Stimulated activated CD8-positive, alpha-beta memory T cell treated with anti-CD3 and anti-CD28 coated beads, Interleukin-4, amount 100 ng/mL, for 24 hours (primary cell): ENCODE measurements at places on chromosomes 2 and 18.

DNA sequence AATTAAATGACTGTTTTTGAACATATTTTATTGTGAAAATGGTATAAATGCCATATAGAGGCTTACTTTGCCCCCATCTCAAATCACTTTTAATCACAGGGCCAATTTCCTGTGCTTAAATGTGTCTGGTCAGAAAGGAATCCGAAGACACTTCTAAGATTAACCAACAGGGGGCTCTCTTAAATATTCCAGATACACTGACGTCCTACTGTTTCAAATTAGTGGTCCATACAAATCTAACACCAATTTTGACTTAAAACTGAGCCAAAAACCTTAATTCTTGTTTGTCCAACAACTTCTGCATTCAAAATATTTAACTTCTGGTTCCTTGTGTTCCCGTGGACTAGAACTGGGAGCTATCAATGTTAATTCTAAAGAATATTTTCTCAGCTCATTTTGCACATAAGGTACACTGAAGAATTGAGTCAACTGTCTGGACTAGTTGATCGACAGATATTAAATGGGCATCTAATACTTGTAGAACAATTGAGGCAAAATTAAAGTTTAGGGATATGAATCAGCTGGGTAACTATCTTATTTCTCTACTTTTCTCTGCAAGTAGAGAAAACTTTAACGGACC is 557.5 kb downstream of the ARHGAP15 start:
- no peak for DNase-seq

- DNase-seq, result no peak
Measured at GRCh38 chr18:26397019-26397418, 151.3 kb downstream of the KCTD1 start.

DNA sequence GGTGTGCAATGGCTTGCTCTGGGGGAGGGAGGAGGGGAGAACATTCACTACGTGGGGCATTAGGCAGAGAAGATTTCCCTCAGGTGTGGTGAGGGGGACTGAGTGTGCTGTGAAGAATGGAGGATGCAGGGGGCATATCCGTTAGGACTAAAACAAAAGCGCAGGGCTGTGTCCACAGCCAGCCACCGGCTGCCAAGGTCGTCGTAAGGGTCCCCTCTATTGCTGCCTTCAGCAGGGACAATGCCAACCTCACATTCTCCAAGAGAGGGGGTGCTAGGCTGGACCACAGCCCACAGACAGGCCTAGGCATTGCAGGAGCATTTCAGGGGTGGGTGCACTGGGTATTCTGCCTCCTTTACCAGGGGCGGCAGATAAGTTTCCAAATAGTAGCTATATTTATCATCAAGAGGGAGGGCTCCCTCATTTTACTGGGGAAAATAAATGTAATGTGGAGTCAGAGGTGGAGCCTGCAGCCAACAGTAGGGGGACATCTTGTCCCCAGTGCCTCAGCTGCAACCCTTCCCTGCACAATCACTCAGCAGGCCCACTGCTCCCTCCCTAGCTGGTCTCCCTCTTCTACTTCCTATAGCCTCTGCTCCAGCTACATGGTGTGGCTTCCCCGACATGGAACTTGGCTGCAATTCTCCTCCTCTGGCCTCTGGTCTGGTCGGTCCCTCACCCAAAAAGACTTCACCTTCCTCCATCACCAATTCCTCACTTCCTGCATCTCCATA is 74.9 kb upstream of the OTOF start:
- DNase-seq, result no peak

DNA sequence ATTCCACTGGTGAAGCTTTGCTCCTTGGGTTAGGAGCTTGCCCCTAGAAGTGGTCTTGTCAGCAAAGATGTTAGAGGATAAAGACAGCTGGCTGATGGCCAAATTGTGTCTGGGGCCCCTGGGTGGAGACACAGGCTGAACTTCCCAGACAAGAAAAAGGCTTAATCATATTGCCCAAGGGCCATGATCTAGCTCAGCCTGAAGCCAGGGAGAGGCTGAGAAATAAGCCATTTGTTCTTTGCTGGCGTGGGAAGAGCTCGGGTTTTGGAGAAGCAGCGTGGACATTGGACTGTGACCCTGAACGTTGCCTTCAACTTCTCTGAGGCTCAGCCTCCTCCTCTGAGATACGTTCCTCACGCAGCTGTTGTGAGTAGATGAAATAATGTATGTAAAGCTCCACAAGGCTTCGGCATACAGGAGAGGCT is 153.0 kb downstream of the ZFP36L2 start:
- no peak for DNase-seq

- DNase-seq, result no peak
Measured at GRCh38 chr18:48022531-48023329, 92.3 kb upstream of the SMAD2 start.

DNA sequence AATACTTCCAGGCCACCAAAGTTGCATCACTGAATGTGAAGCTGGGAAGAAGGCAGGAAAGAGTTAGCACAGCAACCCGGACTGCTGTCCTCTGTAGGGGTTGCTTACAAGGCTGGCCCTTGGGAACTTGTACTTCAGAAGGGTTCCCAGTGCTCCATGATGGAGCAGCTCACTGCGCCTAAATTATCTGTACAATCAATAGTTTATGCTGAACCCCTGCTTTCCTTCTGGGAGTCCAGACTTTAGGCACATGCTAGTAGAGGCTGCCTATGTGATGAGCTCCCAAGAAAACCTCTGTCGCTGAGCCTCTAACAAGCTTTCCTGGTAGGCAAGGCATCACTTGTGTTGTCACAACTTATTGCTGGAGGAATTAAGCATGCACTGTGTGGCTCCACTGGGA is 34.3 kb downstream of the XDH start:
- no peak for DNase-seq

DNA sequence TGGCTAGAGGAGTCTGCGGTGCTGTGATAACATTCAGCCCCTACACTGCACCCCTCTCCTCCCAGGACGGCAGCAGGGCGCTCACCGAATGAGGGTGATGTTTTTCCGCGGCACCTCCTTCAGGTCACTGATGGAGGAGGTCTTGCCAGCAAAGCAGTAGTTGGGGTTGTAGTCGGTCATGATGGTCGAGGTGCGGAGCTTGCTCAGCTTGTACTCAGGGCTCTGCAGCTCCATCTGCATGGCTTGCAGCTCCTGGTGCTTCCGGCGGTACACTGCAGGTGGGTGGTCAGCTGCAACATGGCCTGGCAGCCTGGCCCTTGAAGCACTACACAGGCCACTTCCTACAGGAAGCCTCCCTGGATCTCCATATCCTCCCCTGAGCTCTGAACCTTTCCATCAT is 108.0 kb downstream of the CLIP4 start:
- no peak for DNase-seq

GRCh38 chr2:129642526-129643043 is 336.9 kb upstream of the RAB6C start:
- no peak for DNase-seq
